ENCODE measurements at places on chromosomes 2 and 18. TPM values are rescaled to one million over a fixed set of nuclear protein-coding genes. Genes with fewer than 3 reads are reported as not detected.

Gene MATN3
- total RNA-seq: 12.8 TPM

Gene CCDC150
- 6.1 TPM for total RNA-seq

Gene KLF7
- 36.7 TPM for total RNA-seq

Gene COL5A2
- total RNA-seq: 1,955 TPM

Gene TRIP12
- 261 TPM for total RNA-seq

Gene FSIP2
- 3.4 TPM for total RNA-seq

Gene NPHP1
- total RNA-seq: 3.6 TPM

Gene ITGA4
- 5.7 TPM for total RNA-seq

DNA sequence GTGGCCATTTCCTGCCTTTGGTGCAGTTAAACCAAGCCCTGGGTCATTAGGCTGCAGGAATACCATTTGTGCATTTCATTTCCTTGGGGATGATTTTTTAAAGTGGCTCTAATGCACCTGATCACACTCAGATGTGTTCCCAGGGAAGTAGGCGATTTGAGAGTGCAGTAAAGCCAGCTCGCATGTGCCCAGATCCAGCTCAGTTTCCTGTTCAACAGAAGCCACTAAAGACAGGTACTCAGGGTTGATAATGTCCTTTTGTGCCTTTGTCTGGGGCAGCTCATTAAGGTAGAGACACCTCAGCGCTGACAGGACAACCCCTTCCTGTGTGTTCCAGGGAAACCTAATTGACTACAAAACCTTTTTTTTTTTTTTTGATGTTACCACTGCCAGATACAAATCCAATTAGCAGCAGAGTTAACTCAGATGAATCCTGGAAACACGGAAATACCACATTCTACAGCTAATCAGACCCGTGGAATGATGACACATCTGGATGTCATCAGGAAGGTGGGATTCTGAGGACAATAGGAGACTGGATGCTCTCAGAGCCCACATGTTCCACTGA lies 15.2 kb upstream of the CHRNA1 start:
- no peak for DNase-seq

DNA sequence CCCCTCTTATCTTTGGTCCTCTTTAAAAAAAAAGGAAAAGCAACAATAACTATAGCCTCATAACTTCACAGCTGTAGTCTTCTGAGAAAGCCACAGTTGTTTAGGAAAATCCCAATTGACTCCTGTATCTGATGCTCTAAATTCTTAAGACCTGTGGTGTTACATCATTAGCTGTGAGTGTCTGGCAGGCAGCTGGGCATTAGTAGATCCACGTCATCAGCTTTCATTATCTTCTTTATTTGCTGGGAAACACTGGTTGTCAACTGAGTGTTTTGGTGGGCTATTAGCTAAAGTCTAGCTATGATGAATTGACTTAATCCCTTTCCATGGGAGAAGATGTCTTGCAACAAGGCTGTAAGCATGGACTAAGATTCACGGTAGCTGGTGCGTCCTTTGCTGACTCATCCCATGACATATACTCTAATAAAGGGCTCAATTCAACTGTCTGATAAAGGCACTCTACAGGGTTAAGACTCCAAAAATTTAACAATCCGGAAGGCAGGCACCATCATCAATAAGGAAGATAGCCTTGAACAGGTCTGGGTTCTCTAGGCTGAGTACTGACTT lies 517.2 kb downstream of the PLCL1 start:
- no peak for DNase-seq

DNA sequence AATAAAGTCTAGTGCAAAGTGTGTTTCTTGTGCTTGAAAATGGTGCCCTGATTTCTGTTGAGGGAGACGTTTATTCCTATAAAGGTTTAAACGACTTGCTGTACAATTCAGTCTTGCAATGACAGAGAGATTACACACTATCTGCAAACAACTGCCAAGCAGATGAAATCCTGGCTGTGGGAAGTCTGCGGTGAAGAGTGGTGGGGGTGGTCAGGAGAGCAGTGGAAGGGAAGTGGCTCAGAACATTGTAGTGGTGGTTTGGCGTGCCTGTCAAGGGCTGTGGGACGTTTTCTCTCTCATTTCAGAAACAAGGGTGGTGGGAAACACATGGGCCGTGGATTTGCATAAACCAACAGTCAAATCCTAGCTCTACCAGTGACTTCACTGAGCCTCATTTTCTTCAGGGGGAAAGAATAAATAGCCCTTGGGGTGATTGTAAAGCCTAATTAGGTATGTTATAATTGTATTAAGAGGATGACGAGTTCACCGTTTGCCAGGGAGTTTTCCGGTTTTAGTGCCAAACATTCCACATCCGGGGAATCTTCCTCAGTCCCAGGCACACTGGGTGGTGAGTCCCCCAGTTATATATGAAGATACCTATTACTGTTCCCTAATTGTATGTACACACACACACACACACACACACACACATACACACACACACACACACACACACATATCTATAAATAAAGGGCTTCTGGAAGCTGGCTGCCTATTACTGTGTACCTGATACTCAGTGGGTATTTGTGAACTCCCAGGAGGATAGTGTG lies 115.0 kb downstream of the SPTBN1 start:
- no peak for DNase-seq

GRCh38 chr2:48165070-48165753 lies 258.9 kb upstream of the FBXO11 start:
- DNase-seq: no peak

GRCh38 chr18:48124857-48125626 lies 194.6 kb upstream of the SMAD2 start:
- no peak for DNase-seq

GRCh38 chr2:16973586-16974286 lies 308.1 kb upstream of the CYRIA start:
- no peak for DNase-seq

GRCh38 chr18:11367351-11367750 lies 218.0 kb upstream of the PIEZO2 start:
- DNase-seq: no peak

GRCh38 chr2:160920791-160921303 lies 239.4 kb upstream of the TANK start:
- no peak for DNase-seq

- no peak for DNase-seq
Measured at GRCh38 chr18:13611142-13611600, 115.2 kb downstream of the FAM210A start.

GRCh38 chr2:160221391-160222276 lies 21.6 kb upstream of the ITGB6 start:
- DNase-seq: no peak

DNA sequence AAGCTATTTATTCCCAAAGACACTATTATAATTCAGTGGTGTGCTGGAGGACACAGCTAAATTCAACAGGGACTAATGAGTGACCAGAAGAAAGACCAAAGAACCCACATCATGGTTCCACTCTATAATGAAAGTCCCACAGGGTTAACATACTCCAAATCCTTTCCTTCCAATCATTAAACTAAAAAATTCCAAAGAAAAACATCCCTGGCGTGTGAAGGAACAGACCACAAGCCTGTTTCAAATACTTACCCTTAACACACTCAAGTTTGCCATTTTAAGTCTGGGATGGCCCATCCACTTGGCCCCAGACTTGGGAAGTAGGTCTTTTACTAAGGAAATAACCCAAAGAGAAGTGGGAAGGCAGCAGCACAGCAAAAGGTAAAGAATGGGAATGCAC lies 150.1 kb upstream of the CCDC150 start:
- no peak for DNase-seq

DNA sequence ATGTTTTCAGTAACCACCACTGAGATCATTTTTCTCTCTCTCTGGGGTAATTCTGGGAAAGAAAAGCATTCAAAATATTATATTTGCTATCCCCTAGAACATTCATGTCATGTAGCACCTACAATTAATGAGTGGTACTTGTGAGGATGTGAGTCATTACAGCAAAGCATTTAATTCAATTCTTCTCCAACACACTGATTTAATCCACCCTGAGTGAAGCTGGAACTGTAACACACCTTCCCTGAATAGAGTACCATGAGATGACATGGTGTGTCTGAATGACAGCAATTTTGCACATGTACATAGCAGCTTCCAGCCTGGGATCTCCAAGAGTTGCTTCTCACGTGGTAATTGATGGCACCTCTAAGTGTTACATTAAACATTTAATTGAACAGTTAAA lies 207.1 kb upstream of the SLC14A2 start:
- no peak for DNase-seq

DNA sequence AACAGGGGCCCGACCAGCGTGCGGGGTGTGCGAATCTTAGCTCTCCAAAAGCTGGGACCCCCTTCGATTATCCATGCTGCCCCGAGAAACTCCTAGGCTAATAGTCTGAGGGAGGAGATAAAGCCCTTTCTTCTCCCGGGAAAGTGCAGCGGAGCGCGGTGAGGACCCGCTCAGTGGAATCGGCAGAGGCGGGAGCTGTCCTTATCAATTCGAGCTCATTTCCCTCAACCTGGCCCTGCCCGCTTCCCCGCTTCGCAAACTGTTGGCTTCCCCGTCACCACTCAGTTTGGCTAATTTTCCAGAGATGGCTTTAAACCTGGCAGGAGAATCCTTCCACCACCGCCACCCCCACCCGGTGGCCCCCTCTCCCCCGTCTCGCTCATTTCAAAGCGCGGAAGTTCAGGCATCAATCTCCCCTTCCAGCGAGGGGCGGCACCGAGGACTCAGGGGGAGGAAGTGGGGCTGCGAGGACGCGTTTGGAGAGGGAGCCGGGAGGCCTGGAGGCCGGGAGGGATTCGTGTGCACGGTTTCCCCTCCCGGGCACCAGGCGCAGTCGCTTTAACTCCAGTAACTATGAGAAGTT lies 1.6 kb downstream of the KLHL14 start:
- DNase-seq: no peak

GRCh38 chr2:103230796-103231195 lies 469.0 kb downstream of the TMEM182 start:
- DNase-seq: no peak

GRCh38 chr2:155871940-155872339 lies 460.6 kb downstream of the NR4A2 start:
- DNase-seq: no peak

DNA sequence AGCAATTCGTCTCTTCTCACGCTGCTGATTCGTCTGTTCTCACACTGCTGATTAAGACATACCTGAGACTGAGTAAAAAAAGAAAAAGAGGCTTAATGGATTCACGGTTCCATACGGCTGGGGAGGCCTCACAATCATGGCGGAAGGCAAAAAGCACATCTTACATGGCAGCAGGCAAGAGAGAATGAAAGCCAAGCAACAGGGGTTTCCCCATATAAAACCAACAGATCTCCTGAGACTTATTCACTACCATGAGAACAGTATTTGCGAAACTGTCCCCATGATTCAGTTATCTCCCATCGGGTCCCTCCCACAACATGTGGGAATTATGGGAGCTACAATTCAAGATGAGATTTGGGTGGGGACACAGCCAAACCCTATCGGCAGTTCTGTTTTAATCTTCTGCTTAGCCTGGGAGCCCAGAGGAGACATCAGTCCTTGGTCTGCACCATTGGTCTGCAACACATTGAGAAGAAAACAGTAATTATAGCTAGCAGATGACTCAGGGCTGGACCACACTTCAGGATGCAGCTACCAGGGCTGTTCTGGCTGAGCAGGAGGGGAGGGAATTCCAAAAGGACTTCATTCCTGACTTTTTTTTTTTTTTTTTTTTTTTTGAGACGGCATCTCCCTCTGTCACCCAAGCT lies 69.4 kb downstream of the CABLES1 start:
- DNase-seq: no peak

DNA sequence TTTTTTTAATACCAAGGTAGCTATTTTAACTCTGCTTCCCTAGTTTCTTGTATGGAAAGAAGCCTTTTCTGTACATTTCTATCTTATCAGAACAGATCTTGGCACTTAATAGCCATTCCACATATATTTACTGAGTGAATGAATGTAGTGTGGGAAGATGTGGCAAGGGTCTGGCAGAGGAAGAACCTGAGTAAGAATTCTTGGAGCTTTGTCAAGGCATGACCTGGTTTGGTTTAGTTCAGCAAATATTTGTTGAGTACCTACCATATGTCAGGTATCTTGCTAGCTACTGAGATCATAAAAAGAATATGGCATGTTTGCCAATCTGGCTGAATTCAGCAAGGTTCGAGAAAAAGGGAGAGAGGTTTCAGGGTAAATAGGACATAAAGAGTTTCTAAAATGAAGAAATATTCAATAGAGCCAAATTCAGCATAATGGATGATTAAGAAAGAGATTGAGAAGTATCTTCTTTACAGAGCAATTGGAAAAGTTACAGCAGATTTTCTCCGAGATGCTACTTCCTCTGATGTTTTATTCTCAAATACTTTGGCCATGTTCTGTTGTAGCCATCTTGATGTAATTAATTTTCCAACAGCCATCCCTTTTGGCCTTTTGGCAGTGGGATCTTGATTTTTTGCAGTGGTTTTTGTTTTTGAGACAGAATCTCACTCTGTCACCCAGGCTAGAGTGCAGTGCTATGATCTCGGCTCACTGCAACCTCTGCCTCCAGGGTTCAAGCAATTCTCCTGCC lies 21.7 kb upstream of the MEP1B start:
- DNase-seq: no peak

- DNase-seq: no peak
Measured at GRCh38 chr2:85353876-85354285, 447 bp downstream of the RETSAT start.

GRCh38 chr2:191631754-191632153 lies 46.2 kb upstream of the NABP1 start:
- no peak for DNase-seq

- no peak for DNase-seq
Measured at GRCh38 chr2:138536740-138537139, 35.2 kb downstream of the SPOPL start.

DNA sequence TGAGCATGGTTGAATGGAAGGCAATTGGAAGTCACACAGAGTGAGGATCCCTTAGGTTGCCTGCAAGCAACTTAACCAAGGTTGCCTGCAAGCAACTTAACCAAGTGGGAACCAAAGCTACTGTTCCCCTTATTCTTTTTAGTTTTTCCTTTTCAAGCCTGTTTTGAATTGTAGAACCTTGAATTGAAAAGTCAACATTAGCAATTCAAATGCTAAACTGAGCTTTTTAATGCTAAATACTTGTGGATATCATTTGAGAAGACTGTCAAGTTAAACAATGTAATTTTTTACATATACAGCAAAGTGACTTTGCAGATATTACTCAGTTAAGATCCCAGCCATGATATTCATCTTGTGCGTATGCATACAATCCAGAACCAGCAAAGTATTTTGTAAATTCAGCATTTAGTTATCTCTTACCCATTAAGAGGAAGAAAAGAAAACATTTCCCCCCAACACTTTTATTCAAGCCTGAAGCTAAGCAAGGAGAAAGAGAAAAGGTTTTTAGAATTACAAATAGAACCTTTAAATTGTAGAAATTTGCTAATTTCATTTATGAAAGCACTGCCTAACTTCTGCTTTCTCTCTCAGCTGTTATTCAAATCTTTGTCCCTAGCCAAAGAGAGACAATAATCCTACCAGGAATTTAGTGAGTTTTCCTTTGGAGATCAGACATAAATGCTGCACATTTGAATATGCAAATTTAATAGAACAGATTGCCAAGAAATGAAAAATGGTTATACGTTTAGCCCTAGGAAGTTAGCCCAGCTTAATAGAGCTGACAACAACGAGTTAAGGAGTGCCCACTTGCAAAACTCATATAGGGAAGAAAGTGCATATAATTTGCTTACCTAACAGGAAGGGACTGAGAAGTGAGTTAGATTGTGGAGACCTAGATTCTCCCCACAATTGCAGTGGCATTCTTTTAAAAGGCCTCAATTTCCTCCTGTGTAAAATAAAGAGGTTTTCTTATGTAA lies 643.2 kb upstream of the PIK3C3 start:
- DNase-seq: no peak

Data from osteocyte (in vitro differentiated cells).